Tongue (tissue), 3 donors: ENCODE measurements at places on chromosomes 2 and 18. TPM values are rescaled to one million over a fixed set of nuclear protein-coding genes. Genes with fewer than 3 reads are reported as not detected.

CD302 gene
- total RNA-seq, result 24.5 TPM

ACMSD gene
- not detected for total RNA-seq

DSC2 gene
- 54.9 TPM for total RNA-seq

POTEI gene
- 0.21 TPM for total RNA-seq

DYSF gene
- total RNA-seq, result 100 TPM

TM4SF20 gene
- not detected for total RNA-seq

GKN2 gene
- not detected for total RNA-seq

BMP10 gene
- not detected for total RNA-seq

INPP5D gene
- 9.1 TPM for total RNA-seq

DNA sequence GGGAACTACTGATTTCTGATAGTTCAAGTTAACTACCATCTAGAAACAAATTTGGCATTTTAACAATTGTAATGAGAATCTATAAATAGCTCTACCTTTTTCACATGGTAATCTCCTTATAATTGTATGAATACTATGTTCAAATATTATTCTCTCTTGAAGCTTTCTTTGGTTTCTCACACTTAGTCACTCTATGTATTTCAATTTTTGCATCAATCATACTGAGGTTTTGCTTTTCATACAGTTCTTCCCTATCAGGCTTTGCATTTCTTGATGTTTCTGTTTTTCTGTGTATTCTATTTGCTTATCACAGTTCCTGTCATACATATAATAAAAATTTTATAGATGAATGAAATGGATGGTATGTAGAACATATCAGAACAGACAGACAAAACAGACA, 16.0 kb downstream of the VPS54 start:
- no peak for DNase-seq

GRCh38 chr2:197149546-197149945, 161.0 kb downstream of the ANKRD44 start:
- no peak for DNase-seq

DNA sequence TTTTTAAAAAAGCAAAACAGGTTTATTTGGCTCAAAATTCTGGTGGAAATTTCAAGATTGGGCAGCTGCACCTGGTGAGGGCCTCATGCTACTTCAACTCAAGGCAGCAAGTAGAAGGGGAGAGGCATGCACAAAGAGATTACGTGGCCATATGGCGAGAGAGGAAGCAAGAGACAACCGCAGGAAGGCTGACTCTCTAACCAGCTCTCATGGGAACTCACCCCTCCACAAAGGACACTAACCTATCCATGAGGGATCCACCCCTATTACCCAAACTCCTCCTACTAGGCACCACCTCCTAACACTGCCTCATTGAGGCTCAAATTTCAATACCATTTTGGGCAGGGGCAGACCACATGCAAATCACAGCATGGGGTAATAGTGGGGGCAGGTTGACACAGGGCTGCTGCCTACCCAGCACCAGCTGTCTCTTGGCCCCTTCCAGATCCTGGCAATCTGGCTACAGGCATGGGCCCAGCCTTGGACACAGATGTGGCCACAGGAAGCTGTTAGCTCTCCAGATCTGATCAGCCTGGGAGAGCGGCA, 2.0 kb upstream of the CAPN10 start:
- DNase-seq, result no peak

DNA sequence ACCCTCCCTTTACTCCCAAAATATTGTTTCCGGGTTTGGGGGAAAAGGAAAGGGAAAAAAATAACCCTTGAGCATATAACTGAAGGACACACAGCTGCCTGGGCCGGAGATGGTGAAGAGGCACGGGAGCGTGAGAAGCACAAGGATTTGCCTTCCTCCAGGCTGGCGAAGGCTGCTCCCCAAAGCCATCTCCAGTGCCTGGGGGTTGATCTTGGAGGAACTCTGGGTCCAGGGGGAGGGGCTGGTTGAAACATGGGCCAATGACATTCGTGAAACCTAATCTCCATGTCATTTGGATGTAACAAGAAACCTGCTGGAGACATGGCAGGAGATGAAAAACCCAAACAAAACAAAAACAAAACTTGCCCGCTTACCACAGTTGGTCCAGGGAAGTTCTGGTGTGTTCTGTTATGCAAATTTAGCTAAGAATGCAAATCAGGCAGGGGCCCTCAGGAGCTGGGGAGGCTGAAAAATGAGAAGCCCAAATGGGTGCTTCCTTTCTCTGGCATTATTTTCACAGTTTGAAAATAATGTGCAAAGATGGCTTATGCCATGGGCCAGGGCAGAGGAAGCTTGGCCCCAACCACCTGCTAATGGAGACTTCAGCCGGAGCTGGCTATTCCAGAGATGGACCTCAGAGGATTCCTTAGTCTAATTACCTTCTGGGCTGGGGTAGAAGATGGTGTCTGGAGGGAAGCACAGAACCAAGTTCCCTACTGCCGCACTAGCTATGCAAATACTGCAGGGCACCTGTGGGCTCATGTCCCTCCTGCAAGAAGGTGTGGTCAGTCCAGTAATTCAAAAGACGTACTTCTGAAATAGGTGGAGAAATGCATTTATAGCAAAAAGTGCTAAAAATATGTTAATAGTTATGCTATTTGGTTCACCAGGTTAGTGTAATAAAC, 180.9 kb downstream of the BCL2 start:
- peak; percentile 74 for DNase-seq

DNA sequence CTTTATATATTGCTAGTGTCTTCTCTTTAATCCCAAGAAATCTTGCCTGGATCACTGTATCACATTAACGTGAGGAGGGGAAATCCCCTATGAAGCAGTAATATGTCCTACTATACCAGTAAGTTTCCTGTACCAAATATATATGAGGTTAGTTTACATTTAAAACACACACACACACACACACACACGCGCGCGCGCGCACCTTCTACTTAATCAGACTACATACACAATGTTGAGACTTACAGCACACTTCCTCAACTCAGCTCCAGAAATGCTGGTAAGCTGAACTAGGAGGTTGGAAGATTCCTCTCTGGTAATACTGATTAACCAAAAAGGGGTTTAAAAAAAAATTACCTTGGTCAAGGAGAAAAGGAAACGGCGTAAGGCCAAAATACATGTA, 49.3 kb downstream of the USP34 start:
- no peak for DNase-seq

DNA sequence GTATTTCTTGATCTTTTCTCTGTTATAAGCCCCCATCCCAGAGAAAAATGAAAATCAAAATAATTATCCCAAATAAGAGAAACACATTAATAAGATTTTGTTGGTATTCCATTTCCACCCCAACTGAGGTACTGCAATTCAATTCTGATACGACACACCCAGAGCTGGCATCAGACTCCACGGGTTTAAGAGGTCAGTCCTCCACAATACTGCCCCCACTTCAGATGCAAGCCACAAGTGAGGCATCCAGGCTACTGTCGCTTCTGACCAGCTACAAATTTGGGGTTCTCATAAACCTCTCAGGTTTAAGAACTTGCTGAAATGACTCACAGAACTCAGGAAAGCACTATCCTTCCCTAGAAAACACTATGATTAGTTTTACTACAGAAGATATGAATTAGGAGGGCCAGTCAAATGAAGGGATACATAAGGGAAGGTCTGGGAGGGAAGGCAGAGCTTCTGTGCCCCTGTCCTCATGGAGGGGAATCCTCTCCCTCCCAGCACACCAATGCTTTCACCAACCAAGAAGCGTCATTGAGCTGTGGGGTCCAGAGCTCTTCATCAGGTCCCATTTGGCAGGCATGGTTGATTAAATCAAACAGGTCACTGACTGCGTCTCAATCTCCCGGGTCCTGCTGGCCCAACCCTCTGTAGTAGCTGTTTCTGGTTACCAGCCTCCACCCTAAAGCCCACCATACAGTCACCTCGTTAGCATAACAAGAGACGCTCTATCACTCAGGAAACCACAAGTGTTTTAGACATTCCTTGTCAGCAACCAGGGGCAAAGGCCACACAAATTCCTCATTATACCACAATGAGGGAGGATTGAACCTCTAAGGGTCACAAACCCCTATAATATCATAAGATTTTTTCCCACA, 46.2 kb downstream of the IWS1 start:
- no peak for DNase-seq

GRCh38 chr2:69917852-69918251, 2.9 kb downstream of the MXD1 start:
- no peak for DNase-seq

GRCh38 chr2:85994421-85994777, 105.6 kb upstream of the ST3GAL5 start:
- no peak for DNase-seq

- DNase-seq, result no peak
Observed at GRCh38 chr2:79000008-79000576, 25.4 kb upstream of the REG3G start.

GRCh38 chr18:5787936-5788335, 107.4 kb downstream of the TMEM200C start:
- no peak for DNase-seq

GRCh38 chr18:20988726-20989125, 122.9 kb downstream of the ROCK1 start:
- no peak for DNase-seq

GRCh38 chr18:24053211-24053610, 38.7 kb downstream of the TTC39C start:
- DNase-seq, result no peak

DNA sequence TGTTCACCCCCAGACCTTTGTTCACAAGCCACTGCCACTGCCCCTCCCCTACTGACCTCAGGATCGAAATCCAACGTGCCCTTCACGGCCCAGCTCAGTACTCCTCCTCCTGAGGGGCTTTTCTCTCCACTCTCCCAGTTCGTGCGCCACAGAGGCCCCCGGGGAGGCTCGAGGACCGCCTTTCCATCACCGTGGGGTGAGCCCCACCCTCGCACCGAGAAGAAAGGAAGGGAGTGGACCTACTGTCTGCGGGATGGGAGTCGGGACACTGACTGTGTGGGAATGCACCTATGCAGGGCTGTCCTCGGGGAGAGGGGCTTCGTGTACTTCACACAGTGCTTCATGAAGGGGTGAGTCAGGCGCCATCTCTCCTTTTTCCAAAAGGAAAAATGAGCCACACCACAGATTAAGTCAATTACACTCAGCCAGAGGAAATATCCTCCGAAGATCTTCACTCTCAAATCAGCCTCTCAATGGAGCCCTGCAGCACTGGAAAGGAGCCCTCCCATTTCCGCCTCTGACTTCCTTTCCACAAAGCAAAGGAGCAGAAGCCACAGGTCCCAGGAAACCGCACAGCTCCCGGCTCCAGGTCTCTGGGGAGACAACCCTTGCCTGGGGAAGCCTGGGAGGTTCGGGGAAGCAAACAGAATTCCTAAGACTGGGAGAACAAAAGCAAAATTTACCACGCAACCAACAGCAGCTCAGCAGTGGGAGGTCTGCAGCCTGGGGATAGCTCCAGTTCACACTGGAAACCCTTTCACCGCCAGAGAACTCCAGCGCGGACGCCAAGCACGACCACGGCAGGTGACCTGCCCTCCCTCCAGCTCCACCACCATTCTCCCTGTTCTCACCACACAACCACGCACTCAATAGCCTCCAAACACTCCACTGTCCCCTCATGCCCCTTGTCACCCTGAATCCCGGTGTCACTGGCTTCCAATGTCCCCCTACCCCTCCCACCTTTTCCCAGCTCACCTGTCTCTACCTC, 21.6 kb downstream of the ADCY3 start:
- no peak for DNase-seq

DNA sequence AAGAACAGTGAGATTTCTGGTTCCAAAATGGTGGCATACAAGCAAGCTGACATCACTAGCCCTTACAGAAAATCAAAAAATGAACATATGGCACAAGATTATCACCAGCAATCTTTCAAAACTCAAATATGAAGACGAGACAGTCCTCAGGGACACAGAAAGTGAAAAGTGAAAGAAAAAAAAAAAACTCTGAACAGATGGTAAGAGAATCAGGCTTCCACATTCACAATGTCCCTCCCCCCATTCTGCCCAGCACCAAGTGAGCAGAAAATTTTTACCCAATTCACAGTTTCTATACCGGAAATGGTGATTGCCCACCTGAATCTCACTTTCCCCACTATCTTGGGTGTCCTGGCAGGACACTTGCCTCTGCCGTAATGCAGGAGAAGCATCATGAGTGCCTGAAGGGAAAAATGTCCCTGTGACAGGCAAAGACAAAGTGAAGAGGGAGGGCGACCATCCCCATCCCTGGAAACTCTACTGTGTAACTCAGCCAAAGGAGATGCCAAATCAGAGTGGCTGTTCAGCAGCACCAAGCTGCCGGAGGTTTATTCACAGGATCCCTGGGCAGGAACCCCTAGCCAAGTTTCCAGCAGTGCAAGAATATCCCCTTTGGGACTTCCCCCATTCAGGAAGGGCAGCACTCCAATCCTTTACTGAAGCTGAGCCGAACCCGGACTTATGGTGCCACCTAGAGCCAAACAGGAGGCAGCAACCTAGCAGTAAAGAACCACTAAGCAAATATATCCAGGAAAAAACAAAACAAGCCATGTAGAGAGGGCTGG, 312.2 kb downstream of the LRATD1 start:
- DNase-seq, result peak; percentile 11

- DNase-seq, result no peak
Observed at GRCh38 chr2:280650-281110, 7.2 kb downstream of the ALKAL2 start.

DNA sequence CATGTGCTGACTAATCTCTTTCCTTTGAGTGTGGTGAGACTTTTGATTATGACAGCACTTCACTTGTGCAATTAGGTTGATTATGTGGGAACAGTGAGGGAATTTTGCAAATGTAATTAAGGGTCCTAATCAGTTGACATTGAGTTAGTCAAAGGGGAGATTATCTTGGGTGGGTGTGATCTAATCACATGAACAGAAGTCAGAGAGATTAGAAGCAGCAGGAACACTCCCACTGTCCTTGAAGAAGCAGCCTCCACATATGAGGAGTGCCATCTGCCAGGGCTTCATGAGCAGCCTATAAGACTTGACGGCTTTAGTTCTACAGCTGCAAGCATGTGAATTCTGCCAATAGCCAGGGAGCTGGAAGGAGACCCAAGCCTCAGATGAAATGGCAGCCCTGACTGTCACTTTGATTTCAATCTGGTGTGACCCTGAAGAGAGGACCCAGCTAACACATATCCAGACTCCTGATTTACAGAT, 89.4 kb upstream of the APCDD1 start:
- DNase-seq, result no peak

DNA sequence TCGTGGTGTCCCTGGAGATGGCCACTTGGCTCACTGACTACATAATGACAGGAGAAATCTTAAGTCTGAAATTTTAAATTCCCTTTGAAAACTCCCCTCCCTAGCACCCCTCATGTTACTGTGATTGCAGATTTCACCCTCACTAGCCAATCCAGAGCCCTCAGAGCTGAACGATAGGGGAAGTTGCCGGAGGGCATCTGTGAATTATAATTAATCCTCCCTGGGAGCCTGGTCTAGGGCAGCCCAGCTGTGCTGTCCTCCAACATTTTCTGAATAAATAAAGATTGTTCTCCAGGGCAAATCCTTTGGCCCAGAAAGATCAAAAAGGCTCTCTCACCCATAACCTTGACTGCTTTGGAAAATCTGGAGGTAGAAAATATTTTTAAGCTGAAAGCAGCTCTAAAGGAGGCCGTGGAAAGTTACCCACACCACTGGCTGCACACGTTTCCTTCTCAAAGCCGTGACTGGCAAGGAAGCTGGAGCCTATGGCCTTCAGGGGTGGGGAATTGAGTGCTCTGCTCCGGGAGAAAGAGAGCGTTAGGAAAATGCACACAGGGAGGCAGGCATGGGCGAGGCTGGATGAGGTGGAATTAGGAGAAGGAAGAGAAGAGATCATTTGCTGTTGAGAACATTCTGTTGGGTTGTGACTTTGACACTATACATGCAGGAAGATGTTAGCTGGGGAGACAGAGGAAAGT, 68.9 kb upstream of the CNGA3 start:
- DNase-seq, result no peak

GRCh38 chr2:217664761-217665160, 338.0 kb downstream of the TNS1 start:
- DNase-seq, result peak; percentile 56
